ENCODE measurements at places on chromosomes 1 and 21. TPM values are rescaled to one million over a fixed set of nuclear protein-coding genes. Genes with fewer than 3 reads are reported as not detected.

The NUAK2 gene
- 56.2 TPM for total RNA-seq

The IL22RA1 gene
- total RNA-seq, result not detected

The TTC39A gene
- total RNA-seq, result 1.2 TPM

The EFNA1 gene
- 0.65 TPM for total RNA-seq

The C1orf226 gene
- 11.3 TPM for total RNA-seq

The ADORA3 gene
- not detected for total RNA-seq

The FLG gene
- not detected for total RNA-seq

The ZFYVE9 gene
- 32.9 TPM for total RNA-seq

The NBPF14 gene
- 4.9 TPM for total RNA-seq

The SUSD4 gene
- total RNA-seq, result 3.5 TPM

The PPIAL4G gene
- total RNA-seq, result 0.09 TPM

The COQ8A gene
- 18.8 TPM for total RNA-seq

The REN gene
- total RNA-seq, result not detected

The CAMK1G gene
- 4.3 TPM for total RNA-seq

The FAM163A gene
- 0.11 TPM for total RNA-seq

The TPTE gene
- not detected for total RNA-seq

The TP73 gene
- total RNA-seq, result not detected

The ALX3 gene
- total RNA-seq, result not detected

The KRTAP25-1 gene
- total RNA-seq, result not detected

The HSF2BP gene
- 1.1 TPM for total RNA-seq

The SLC35F3 gene
- total RNA-seq, result 1.5 TPM

The SLC26A9 gene
- not detected for total RNA-seq

The GJA4 gene
- total RNA-seq, result not detected

The CAP1 gene
- 154 TPM for total RNA-seq

The TRIM63 gene
- total RNA-seq, result not detected

The AGMAT gene
- 0.86 TPM for total RNA-seq

The SERPINC1 gene
- not detected for total RNA-seq

The SHISA4 gene
- total RNA-seq, result 3.0 TPM

The NHLH1 gene
- total RNA-seq, result 0.22 TPM

The CAPN8 gene
- total RNA-seq, result not detected

The C1orf87 gene
- not detected for total RNA-seq

The ZMYM1 gene
- total RNA-seq, result 52.5 TPM

The NLRP3 gene
- total RNA-seq, result 0.09 TPM

The KCNE2 gene
- total RNA-seq, result not detected

The SPRR2F gene
- total RNA-seq, result not detected

The AK4 gene
- total RNA-seq, result 28.8 TPM

The PIK3R3 gene
- total RNA-seq, result 81.2 TPM

The CELA2B gene
- not detected for total RNA-seq

The SYT14 gene
- 8.9 TPM for total RNA-seq

The LCE1A gene
- total RNA-seq, result not detected

The C2CD2 gene
- 15.3 TPM for total RNA-seq

The VSIG8 gene
- total RNA-seq, result not detected

Measured in neural progenitor cell (in vitro differentiated cells).